ENCODE measurements at places on chromosomes 11 and 22.
A peak's percentile ranks its signal among the peaks of the same experiment; 100 is the strongest.

GRCh38 chr22:38292694-38293093 lies 19.9 kb upstream of the TMEM184B start:
- no peak for DNase-seq

GRCh38 chr22:46262449-46263215 lies 511 bp downstream of the PKDREJ start:
- DNase-seq: no peak

DNA sequence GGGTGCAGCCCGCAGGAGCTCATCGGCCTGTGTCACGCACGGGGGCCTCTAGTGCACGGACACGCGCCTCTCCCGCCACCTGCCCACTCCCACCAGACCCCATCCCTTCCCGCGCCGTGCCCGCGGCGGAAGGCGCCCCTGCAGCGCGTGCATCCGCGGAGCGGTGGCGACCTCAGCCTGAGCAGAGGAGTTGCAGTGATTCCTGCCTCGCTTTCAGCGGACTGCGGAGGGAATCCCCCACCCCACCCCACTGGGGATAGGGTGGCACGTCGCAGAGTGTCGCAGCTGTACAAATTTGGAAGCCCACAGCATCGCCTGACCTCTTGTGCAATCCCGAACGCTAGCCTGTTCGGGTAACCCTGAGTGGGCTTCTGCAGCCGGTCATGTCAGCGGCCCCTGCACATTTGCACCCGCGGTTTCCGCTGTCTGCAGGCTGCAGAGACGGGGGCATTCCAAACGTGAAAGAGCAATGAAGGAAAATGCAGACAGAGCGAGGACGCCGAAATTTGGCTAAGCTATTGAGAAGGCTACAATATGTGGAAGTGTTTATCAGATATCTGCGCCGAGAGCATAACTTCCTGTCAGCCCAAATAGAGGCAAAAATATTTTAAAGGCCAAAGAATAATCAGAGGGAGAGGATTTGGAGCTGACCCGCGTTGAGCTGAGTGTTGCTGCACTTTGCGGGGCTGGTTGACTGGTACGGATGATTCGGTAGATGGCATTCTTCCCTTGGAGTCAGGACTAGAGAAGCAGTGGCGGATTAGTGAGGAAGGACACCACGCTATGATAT lies 617 bp upstream of the ARHGAP20 start:
- no peak for DNase-seq

- DNase-seq: no peak
Observed at GRCh38 chr11:111309215-111309915, 11.0 kb downstream of the POU2AF3 start.

GRCh38 chr11:12229450-12230229 lies 119.2 kb downstream of the MICAL2 start:
- DNase-seq: no peak

DNA sequence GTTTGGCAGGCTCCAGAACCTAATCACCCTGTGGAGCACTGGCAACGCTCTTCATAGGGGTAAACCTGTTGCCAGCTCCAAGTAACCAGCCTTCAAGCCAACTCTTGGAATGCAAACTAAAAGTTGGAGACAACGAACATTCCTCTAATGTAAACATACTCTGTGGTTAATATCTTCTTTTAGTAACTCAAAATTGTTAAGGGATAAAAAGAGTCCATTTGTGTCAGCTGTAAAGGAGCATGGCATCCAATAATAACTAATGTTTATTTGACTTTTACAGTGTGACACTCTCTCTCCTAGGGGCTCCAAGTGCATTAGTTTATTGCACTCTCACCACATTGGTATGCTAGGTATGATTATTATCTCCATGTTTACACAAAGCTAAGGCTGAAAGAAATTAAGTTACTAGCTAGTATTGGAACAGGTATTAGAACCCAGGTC lies 31.0 kb upstream of the AMOTL1 start:
- no peak for DNase-seq

GRCh38 chr11:119560291-119560690 lies 137.3 kb upstream of the THY1 start:
- no peak for DNase-seq

DNA sequence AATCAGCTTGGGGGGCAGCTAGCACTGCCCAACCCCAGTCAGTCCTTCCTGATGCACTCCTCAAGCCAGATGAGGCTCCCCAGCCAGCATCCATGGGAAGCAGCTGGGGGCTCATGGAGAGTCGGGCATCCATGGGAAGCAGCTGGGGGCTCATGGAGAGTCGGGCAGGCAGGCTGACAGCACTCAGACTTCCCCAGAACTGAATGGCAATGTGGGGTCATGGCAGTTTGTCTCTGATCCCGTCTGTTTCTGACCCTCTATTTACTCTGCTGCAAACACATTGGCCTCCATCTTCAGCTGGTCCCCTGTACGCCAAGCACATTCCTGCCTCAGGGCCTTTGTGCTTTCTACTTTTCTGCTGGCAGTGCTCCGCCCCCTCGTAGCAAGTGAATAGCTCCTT lies 314.8 kb downstream of the NTM start:
- no peak for DNase-seq

DNA sequence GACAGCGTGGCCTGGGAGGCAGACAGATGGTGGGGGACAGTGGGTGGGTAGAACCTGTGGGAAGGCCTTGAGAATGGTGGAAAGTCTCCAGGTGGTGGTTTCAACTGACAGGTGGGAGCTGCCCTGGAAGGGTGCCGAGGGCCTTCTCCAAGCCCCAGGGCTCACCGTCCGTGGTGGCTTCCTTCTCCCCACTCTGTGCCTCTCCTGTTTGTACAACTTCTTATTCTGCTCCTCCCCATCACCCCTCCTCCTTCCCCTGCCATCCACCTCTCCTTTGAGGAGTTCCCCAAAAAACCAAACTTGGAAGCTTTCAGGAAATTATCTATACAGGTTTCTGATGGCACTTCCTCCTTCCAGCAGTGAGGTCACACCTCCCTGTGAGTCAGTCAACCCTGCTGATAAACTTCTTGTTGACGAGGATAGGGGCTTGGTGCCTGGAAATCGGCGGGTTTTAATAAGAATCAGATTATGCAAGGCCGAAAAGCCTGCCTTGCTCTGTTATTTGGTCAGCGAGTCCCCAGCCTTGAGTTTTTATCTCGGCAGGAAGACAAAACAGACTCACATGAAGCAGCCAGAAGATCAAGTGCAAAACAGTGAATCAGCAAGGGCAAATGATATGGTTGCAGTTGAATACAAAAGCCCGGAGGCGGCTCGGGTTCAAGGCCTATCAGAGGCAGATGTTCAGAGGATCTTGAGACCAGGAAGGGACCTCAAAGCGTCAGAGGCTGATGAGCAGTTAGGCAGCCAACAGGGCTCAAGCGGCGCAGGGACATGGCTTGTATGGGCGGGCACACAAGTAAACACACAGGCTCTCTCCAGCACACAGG lies 9.5 kb upstream of the ST3GAL4 start:
- peak; percentile 47 for DNase-seq

- no peak for DNase-seq
Observed at GRCh38 chr11:69480547-69481392, 693 bp upstream of the LINC01488 start.

GRCh38 chr11:81030186-81030585 lies 1589.4 kb upstream of the TENM4 start:
- DNase-seq: peak; percentile 43

- peak; percentile 32 for DNase-seq
Observed at GRCh38 chr22:29617922-29618629, 14.6 kb downstream of the NF2 start.

DNA sequence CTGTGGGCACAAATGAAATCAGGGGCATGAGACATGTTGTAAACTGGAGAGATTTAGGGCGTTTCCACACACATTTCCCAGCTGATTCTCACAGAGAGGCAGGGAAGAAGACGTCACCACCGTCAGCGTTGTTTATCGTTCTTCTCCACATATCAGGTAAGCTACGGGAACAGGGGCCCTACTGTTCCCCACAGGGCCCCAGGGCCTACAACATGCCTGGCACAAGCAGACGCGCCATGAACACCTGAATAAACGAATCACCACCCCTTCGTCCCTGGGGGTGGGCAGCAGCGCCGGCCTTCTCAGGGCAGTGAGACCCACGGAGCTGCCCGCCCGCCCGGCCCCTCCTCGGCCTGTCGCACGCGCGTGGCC lies 342 bp downstream of the EFCAB6 start:
- DNase-seq: peak; percentile 16

- DNase-seq: no peak
Observed at GRCh38 chr11:68379206-68379605, 66.8 kb downstream of the LRP5 start.

DNA sequence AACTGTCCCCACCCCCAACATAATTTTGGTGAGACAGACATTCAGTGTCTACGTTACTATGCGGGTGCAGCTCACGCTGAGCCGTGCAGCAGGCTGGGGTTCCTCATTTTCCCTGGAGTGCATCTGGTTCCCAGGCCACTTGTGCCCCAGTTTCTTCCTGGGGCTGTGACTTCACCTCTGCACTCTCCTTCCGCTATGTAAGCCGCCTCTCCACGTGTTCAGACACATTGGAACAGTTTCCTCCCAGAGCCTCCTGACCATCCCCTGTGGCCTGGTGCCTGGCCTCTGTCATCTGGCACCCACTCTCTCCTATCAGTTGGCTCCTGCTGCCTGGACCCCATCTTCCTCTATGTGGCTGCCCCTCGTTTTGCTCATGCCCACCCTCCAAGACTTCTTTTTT lies 46.2 kb upstream of the A4GALT start:
- DNase-seq: no peak

GRCh38 chr11:7032692-7033091 lies 12.4 kb downstream of the NLRP14 start:
- no peak for DNase-seq

DNA sequence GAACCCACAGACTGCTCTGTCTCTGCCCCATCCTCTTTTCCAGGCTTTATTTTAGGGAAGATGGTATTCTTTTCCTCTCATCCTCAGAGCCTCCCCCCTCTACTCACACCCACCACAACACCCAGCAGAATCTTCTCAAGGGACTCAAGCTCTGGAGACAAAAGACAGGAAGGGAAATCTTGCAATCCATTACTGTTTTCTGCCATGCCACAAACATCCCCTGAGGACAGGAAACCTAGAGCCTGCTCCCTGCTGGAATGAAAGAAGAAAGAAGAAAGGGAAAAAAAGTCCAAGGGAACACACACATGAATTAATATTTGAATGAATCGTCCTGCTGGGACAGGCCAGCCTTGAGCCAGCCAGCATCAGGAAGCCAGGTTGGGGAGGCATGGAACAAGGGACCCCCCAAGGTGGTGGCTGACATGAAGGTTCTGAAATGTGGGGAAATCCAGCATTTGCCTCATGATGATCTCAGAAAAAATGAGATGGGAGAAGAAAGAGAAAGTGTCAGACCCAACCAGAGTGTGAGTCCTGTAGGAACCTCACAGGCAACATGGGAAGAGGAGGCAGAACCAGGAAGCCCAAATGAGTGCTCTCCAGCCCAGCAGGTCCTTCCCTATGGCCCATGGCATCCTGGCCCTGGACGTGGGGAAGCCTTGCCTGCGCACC lies 34.0 kb downstream of the SLCO2B1 start:
- no peak for DNase-seq

- DNase-seq: no peak
Observed at GRCh38 chr11:115676206-115676605, 172.0 kb upstream of the CADM1 start.

DNA sequence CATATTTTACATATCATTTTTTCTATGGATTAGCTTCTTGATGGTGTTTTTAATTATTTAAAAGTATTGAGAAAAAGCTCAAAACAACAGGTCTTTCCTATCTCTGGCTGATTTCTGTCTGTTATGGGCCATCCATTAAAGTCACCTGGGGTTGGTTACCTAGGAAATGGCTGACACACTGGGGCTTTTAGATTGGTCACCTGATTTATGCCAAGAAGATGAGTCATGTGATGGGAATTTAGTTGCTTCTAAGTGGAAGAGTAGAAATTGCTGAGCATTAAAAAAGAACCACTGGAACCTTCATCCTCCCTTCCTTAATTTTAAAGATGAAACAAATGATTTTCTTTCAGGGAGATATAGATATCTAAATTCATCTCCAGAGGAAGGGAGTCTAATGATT lies 48.8 kb upstream of the LARGE1 start:
- no peak for DNase-seq

GRCh38 chr11:75100314-75100713 lies 3.6 kb upstream of the OR2AT4 start:
- peak; percentile 38 for DNase-seq

GRCh38 chr22:19962246-19962908 lies 20.8 kb upstream of the TXNRD2 start:
- DNase-seq: peak; percentile 85

DNA sequence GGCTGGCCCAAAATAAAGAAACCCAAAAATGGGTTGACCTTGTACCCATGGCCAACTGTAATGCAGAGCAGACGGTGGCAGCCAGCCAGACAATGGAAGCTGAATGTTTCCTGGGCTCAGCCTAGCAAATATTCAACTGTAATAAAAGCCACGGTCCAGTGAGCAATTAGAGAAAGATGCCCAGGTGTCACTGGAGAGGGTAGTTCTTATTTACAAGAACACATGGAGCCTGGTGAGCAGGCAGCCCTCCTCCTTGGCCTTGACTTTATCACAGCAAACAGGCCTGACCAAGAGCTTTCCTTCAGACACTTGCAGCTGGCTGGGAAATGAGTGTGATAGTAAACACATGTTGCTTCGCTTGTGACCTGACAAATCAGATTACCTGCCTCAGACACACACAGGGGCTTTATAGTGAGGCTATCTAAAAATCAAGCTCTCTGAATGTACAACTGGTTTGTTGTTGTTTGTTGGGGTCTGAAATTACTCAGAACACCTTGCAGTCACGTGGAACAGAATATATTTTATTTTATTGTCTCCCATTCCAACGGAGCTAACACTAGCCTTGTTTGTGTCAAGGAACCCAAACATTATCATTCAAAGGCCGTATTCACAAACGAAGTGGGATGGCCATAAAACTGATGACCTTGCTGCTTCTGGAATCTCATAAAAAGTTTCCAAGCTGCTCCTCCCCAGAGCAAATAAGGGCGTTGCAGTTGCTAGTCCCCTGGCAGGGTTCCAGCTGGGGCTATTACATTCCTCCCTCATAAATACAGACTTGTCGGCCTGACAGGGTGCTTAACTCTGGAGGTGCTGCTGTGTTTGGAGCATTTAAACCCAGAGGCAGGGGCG lies 161.1 kb downstream of the BBOX1 start:
- DNase-seq: peak; percentile 70

DNA sequence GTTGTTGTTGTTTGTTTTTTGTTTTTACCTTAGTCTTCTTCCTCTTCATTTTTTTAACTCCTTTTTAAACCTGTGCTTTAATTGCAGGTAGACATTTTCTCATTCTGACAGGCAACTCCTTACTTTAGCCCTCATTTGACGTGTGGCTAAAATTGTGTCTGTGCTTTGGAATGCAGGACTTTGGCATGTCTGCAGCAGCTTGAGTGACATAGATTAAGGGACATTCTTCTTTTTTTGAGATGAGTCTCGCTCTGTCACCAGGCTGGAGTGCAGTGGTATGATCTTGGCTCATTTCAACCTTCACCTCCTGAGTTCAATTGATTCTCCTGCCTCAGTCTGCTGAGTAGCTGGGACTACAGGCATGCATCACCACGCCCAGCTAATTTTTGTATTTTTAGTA lies 100.8 kb downstream of the FAT3 start:
- no peak for DNase-seq

GRCh38 chr11:32435152-32435480 lies 223 bp downstream of the WT1 start:
- peak; percentile 13 for DNase-seq

GRCh38 chr11:126409620-126409985 lies 54.1 kb downstream of the ST3GAL4 start:
- no peak for DNase-seq

Data from MCF 10A (cell line).